ENCODE measurements at places on chromosomes 5 and 9. TPM values are rescaled to one million over a fixed set of nuclear protein-coding genes. Genes with fewer than 3 reads are reported as not detected.

- no peak overlapping the region for H3K27ac ChIP-seq
- H3K36me3 ChIP-seq, result no peaks in the 10 kb centered on the region
- H3K4me3 ChIP-seq, result no peak overlapping the region
- H3K4me1 ChIP-seq, result peaks cover 19% of the 10 kb centered on the region
- H3K27me3 ChIP-seq, result no peaks in the 10 kb centered on the region
These were observed 90.3 kb upstream of the ZNF366 start for GRCh38 chr5:72597456-72597948.

DNA sequence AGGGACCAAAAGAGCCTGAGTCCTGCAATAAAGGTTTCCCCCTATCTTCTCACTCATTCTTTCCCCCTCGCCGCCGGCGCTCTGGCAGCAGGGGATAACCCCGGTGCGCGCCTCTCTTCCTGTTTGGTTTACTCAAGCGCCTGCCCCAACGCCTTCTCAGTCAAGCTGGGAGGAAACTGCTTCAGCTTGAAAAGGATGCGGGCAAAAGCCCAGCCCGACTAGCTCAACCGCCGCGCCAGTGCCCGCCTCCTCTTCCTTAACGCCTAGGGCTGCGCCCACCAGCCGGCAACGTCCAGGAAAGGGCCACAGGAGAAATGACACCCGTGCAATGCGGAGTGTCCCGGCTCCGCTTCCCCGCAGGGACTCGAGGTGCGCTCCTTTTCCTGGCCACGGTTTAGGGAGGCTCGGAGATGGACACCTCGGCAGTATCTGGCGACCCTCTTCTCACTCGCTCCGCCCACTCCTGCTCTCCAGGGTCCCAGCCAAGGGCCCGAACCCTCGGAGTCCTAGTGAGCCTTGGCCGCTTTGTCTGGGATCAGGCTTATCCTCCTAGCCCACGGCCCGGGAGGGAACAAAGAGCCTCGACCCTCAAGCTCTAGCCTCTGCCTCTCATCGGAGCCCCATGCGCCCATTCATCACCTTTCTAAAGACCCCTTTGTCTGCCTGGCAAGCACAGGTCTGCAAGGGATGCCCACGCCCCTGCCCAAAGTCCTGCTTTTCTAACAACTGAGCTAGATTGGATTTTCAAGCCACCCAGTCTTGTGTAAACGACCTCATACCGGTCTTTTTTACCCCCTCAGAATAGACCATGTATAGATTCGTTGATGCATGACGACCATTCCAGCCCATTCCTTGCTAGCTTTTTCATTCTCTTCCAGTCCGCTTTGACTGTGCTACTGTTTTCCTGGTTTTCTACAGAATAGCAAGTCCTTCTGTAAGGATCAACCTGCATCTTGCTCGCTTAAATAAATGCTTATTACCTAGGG is 2.0 kb downstream of the ST8SIA4 start:
- H3K4me1 ChIP-seq, result peaks cover 3% of the 10 kb centered on the region
- peak overlapping the region; percentile 41 for H3K4me3 ChIP-seq
- peak; percentile 56 for DNase-seq
- H3K36me3 ChIP-seq, result no peaks in the 10 kb centered on the region

MELK gene
- total RNA-seq, result 18.8 TPM

IRX4 gene
- 2.0 TPM for total RNA-seq
